ENCODE measurements at places on chromosomes 11 and 22.

DNA sequence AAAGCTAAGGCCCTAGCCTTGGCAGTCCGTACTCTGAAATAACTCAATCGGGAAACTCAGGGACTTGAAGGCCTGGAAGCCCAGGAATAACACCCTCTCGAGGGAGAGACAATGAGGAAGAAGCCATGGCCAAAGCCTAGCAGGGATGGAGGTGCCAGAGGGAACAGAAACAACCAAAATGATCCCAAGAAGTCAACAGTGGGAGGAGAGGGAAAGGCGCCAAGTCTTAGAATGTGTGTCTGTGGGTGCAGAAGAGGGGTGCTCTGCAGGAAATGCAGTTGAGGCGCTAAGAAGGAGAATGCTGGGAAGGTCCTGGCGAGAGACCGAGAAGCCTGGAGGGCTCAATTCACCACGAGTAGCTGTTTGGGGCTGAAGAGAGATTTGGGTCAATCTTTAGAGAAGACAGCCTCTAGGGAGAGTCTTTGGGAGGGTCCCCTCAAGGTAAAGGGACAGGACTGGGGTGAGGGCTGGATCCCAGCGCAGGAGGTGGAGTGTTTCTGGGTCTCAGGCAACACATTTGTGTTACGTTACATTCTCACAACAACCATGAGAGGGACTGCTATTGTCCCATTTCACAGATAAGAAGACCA is 760 bp upstream of the MAPK8IP1 start:
- H3K27me3 ChIP-seq: peaks cover 5% of the 10 kb centered on the region
- H3K4me1 ChIP-seq: no peaks in the 10 kb centered on the region
- no peak overlapping the region for H3K4me3 ChIP-seq
- no peak overlapping the region for H3K27ac ChIP-seq

DNA sequence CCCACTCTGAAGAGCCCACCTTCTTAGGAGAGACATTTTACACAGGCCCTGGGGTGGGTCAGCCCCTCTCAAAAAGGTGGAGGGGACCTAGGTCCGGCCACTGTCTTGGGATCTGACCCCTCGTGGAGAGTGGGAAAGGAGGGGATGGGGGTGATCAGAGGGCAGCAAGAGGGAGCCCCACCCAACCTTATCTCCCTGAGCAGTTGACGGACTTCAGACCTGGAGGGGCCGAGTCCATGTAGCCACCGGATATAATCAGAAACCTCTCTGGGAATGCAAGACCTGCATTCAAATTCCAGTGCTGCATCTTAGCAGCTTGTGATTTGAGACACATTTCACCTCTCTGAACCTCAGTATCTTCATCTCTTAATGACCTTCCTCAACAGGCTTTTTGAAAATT is 44.0 kb downstream of the TP53I11 start:
- H3K36me3 ChIP-seq: no peaks in the 10 kb centered on the region
- H3K27ac ChIP-seq: no peak overlapping the region
- H3K27me3 ChIP-seq: no peaks in the 10 kb centered on the region
- DNase-seq: no peak

GRCh38 chr11:1390569-1391164 is 933 bp downstream of the BRSK2 start:
- peaks cover 22% of the 10 kb centered on the region for H3K27me3 ChIP-seq
- H3K4me3 ChIP-seq: no peak overlapping the region

GRCh38 chr11:113167599-113167998 is 146.8 kb upstream of the TTC12 start:
- no peaks in the 10 kb centered on the region for H3K27me3 ChIP-seq
- no peak for DNase-seq
- H3K4me3 ChIP-seq: no peak overlapping the region
- no peaks in the 10 kb centered on the region for H3K4me1 ChIP-seq
- H3K36me3 ChIP-seq: no peaks in the 10 kb centered on the region

DNA sequence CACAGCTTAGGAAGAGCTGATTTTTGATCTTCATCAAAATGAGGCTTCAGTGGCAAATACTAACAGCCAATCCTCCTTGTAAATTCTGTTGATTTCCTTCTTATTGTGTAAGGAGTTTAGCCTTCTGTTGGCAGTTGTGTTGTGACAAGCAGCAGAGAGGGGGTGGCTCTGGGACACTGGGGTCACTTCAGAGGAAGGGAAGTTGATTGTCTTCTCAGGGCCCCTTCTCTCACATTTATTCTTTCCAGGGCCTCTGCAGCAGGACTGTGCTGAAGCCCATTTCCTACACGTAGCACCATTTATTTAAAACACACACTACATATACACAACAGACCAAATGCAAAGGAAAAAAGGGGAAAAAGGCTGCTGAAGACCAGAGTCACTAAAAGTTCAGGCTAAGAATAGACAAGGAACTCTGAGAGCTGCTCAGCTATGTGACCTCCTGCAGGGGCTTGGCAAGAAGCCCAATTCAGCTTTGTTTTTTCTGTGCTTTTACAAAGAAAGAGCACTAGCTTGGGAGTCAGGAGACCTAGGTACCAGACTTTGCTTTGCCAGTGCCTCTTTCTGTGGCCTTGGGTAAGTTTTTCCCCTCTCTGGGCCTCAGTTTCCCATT is 28.3 kb upstream of the UPB1 start:
- H3K4me1 ChIP-seq: peaks cover 29% of the 10 kb centered on the region
- no peaks in the 10 kb centered on the region for H3K36me3 ChIP-seq
- H3K4me3 ChIP-seq: no peak overlapping the region

DNA sequence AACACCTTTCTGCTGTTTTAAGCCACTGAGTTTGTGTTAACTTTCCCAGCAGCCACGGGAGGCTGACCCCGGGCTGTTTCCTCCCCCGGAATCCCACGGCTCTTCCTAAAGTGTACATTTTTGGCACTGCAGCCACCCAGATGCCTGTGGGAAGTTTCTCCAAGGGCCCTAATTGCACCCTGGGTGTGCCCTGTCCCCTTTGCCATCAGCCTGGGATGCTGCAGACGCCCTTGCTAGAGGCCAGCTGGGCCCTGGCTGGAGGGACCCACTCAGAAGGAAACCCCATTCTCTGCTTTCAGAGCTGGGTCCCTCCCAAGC is 883.3 kb downstream of the BRD1 start:
- no peak overlapping the region for H3K27ac ChIP-seq
- DNase-seq: no peak
- H3K27me3 ChIP-seq: no peaks in the 10 kb centered on the region
- H3K4me3 ChIP-seq: no peak overlapping the region
- no peaks in the 10 kb centered on the region for H3K4me1 ChIP-seq
- no peaks in the 10 kb centered on the region for H3K36me3 ChIP-seq

DNA sequence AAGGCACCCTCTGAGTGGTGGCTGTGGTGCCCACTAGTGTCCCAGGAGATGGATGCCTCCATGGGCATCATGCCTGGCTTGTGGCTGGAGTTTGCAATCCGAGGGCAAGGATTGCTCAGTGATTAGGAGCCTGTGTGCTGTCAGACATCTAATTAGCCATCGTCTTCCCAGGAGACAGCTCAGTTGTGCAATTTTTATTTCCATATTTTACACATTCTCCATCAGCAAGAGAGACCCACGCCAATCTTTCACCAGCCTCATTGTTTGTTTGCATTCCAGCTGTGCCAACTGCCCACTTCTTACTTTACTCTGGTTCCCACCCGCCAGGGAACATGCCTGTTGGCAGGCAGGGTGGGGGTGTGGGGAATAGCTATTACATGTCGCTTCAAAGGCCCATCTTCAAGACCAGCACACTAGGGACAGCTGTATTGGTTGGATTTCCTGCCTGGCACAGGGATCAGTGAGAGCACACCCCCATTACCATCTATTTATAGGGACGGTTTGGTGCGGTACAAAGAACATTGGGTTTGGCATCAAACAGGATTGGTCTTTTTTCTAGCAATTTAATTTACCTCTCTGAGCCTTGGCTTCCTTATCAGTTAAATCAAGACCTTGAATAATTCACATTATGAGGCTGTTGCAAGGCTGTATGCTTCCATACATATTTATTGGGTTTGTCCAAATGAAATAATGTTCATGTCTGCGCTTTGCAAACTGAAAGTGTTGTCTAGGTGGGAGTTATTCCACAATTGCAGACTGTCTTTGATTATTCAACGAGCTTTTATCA is 80.7 kb upstream of the NAV2 start:
- no peak overlapping the region for H3K4me3 ChIP-seq
- no peaks in the 10 kb centered on the region for H3K36me3 ChIP-seq
- no peak overlapping the region for H3K27ac ChIP-seq
- H3K27me3 ChIP-seq: no peaks in the 10 kb centered on the region

DNA sequence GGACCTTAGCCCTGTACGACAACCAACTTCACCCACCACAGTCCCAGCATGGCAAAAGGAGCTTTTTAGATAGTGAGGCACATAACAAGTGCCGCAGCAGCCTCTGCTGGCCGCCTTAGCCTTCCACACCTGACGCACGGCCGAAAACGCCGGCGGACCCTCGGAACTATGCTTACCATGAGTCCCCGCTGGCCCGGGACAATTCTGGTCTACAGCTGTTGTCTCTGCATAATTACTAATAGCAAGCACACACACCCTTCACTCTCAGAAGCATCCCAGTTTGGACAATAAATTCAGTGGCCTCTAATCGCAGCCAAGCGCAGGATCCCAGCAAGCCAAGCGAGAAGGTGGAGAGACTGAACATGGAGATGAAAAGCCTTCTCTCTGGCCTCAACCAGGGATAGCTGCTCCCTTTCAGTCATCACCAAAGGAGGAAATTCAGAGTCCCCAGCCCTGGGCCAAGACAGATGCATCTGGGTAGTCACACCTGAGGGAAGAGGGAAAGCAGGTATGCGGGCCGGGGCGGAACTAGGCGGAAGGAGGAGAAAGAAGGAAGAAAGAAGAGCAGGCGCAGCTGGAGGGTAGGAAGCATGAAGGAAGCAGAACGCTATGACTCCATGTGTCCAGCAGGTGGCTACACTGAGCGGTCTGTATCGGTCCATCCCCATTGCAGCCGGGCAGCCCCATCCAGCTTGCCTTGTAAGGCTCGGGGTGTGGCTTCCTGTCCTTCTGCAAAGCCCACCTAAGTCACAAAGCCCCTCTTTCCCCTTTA is 40.3 kb downstream of the BUD13 start:
- H3K4me3 ChIP-seq: no peak overlapping the region
- no peaks in the 10 kb centered on the region for H3K4me1 ChIP-seq
- no peaks in the 10 kb centered on the region for H3K36me3 ChIP-seq
- peak; percentile 40 for DNase-seq

DNA sequence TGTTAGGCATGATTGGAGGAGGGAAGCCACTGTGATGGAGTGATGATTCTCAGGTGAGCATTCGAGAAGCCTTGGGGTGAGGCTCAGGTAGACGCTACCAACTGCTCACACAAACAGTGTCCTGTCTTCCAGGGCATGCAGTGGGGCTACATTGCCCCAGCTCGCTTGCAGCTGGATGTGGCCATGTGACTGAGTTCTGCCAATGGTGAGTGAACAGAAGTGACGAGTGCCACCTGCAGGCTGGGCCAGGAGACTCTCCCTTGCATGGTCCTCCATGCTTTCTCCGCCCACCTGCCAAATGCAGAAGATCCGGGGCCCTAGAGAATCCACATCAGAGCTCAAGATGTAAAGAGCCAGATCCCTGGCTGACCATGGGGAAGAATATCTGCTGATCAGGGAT is 195.9 kb downstream of the BCR start:
- peak; percentile 20 for DNase-seq
- no peaks in the 10 kb centered on the region for H3K4me1 ChIP-seq
- H3K4me3 ChIP-seq: no peak overlapping the region

DNA sequence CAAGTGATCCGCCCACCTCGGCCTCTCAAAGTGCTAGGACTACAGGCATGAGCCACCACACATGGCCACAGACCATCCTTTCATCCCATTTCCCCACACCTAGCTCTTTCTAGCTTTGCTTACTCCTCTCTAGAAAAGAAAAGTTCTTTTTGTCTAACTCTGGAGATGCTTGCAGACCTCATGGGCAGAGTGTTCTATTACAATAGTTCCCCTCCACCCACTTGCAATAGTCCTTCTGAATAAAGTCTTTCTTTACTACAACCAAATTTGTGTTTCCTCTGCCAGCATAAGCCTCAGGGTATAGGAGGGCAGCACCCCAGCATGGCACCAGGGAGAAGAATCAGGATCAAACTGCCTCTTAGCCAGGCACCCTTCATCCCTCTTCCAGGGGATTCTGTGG is 18.8 kb upstream of the RTL6 start:
- no peaks in the 10 kb centered on the region for H3K4me1 ChIP-seq
- no peak for DNase-seq
- H3K4me3 ChIP-seq: no peak overlapping the region
- H3K36me3 ChIP-seq: no peaks in the 10 kb centered on the region
- H3K27me3 ChIP-seq: no peaks in the 10 kb centered on the region

GRCh38 chr11:117606211-117606610 is 190.8 kb downstream of the DSCAML1 start:
- DNase-seq: no peak
- H3K27ac ChIP-seq: no peak overlapping the region
- no peaks in the 10 kb centered on the region for H3K27me3 ChIP-seq
- no peaks in the 10 kb centered on the region for H3K4me1 ChIP-seq
- no peak overlapping the region for H3K4me3 ChIP-seq

DNA sequence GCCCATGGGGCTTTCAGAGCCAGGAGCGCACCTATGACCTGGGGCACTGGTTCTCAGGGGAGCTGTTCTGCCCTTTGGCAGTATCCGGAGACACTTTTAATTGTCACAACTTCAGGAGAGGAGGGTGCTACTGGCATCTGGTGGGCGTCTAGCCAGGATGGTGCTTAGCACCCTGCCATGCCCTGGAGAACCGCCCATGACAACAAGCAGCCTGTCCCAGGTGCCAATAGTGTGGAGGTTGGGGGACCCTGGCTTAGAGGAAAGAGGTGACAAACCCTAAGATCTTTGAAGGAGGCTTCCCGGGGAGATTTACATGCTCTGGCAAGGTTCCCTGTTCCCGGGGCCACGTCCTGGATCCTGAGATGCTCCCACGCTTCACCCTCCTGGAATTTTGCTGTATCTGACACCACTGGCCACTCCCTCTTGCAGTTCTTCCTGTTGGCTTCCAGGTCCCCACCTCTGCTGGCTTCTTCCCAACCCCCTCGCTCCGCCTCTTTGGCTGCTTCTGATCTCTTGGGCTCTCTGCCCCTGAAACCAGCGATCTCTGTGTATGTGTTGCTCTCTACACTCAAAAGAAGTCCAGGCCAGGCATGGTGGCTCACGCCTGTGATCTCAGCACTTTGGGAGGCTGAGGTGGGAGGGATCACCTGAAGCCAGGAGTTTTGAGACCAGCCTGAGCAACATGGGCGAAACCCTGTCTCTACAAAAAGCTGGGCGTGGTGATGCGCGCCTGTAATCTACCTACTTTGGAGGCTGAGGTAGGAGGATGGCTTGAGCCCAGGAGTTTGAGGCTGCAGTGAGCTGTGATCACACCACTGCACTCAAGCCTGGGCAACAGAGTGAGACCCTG is 31.1 kb downstream of the FADS3 start:
- H3K4me1 ChIP-seq: no peaks in the 10 kb centered on the region
- DNase-seq: no peak
- no peak overlapping the region for H3K27ac ChIP-seq
- H3K27me3 ChIP-seq: no peaks in the 10 kb centered on the region
- H3K4me3 ChIP-seq: no peak overlapping the region

- no peaks in the 10 kb centered on the region for H3K4me1 ChIP-seq
- no peaks in the 10 kb centered on the region for H3K27me3 ChIP-seq
- DNase-seq: no peak
- no peak overlapping the region for H3K27ac ChIP-seq
- no peak overlapping the region for H3K4me3 ChIP-seq
- no peaks in the 10 kb centered on the region for H3K36me3 ChIP-seq
Measured at GRCh38 chr11:18731441-18731840, 5.5 kb upstream of the IGSF22 start.
